ENCODE measurements at places on chromosomes 2 and 18. TPM values are rescaled to one million over a fixed set of nuclear protein-coding genes. Genes with fewer than 3 reads are reported as not detected.

Gene LYG1
- 0.80 TPM for total RNA-seq

DNA sequence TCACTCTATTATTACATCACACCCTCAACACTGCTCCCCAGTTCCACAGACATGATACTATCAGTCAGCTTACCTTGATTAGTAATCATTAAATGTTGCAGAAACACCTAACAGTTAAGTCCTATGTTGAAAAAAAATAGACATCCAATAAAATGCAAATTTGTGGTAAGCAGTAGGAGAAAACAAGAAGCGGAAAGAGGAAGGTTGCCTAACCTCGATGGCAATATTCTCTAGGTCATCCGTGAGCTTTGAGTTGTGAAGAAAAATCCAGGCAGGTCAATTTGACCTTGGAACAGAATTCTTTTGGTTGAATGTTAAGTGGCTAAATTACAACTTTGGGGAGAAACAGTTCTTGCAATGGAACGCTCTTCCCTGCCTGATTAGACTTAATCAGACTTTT lies 264.4 kb downstream of the AFF3 start:
- H3K27ac ChIP-seq, result no peak overlapping the region
- no peaks in the 10 kb centered on the region for H3K36me3 ChIP-seq
- peaks cover 9% of the 10 kb centered on the region for H3K4me1 ChIP-seq

GRCh38 chr2:224997802-224998201 lies 44.5 kb downstream of the DOCK10 start:
- no peak overlapping the region for H3K27ac ChIP-seq
- no peaks in the 10 kb centered on the region for H3K27me3 ChIP-seq
- peak; percentile 91 for DNase-seq
- H3K4me1 ChIP-seq, result peaks cover 80% of the 10 kb centered on the region
- H3K4me3 ChIP-seq, result no peak overlapping the region

Gene TMEM200C
- 0.57 TPM for total RNA-seq

Gene CRYBA2
- total RNA-seq, result not detected

Gene CHST9
- 19.6 TPM for total RNA-seq

- H3K4me1 ChIP-seq, result no peaks in the 10 kb centered on the region
- H3K27ac ChIP-seq, result no peak overlapping the region
- H3K36me3 ChIP-seq, result no peaks in the 10 kb centered on the region
- no peaks in the 10 kb centered on the region for H3K27me3 ChIP-seq
- no peak for DNase-seq
These were observed 444.7 kb downstream of the THSD7B start for GRCh38 chr2:137210039-137210438.

Gene FHOD3
- total RNA-seq, result 7.4 TPM

GRCh38 chr2:3233877-3234276 lies 143.7 kb downstream of the EIPR1 start:
- peaks cover 3% of the 10 kb centered on the region for H3K36me3 ChIP-seq
- H3K4me3 ChIP-seq, result no peak overlapping the region
- H3K27me3 ChIP-seq, result no peaks in the 10 kb centered on the region
- H3K4me1 ChIP-seq, result no peaks in the 10 kb centered on the region

- H3K36me3 ChIP-seq, result no peaks in the 10 kb centered on the region
- H3K27me3 ChIP-seq, result no peaks in the 10 kb centered on the region
- DNase-seq, result peak; percentile 96
- H3K4me3 ChIP-seq, result no peak overlapping the region
- peaks cover 3% of the 10 kb centered on the region for H3K4me1 ChIP-seq
These were observed 392.4 kb downstream of the TXNL1 start for GRCh38 chr18:56245866-56246580.

DNA sequence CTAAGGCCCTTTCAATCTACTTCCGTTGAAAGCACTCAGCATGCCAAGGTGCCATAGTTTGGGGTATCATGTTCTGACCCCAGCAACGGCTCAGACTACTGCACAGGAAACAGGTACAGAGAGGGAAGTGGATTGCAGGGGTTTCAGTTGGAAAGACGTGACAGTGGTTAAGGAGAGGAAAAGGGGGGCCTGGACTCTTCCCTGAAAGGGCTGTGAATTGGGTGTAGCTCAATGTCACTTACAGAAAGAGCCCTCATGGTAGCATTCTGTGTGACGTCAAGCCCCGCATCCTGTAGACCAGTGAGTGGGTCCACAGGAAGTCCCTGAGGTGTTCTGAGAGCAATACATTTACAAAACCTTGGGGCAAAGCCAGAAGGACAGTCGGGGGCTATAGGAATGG lies 121.5 kb upstream of the GYPC start:
- no peaks in the 10 kb centered on the region for H3K36me3 ChIP-seq
- no peaks in the 10 kb centered on the region for H3K4me1 ChIP-seq
- H3K27ac ChIP-seq, result no peak overlapping the region
- H3K4me3 ChIP-seq, result no peak overlapping the region
- no peak for DNase-seq

DNA sequence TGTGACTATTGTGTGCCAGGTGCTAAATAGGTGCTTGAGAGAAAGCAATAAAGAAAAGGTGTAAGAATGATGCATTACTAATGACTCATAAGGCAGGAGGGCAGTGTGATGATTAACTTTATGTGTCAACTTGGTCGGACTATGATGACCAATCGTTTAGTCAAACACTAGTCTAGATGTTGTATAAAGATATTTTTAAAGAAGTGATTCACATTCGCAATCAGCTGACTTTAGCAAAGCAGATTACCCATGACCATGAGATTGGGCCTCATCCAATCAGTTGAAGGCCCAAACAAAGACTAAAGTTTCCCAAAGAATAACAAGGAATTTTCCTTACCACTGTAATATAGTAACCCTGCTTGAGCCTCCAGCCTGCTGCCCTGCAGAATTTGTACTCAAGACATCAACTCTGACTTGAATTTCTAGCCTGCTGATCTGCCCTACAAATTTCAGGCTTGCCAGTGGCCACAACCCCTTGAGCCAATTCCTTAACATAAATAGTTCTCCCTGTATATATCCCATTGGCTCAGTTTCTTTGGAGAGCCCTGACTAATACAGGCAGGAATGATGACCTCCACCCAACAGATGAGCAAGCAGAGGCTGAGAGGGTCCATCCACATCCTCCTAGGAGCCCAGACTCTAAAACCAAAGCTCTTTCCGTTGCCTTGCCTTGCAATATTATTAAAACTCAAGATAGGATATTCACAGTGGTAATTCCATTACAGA lies 132.6 kb downstream of the ACTR3 start:
- no peaks in the 10 kb centered on the region for H3K27me3 ChIP-seq
- no peaks in the 10 kb centered on the region for H3K4me1 ChIP-seq

- no peaks in the 10 kb centered on the region for H3K27me3 ChIP-seq
- H3K4me3 ChIP-seq, result no peak overlapping the region
- H3K27ac ChIP-seq, result peak overlapping the region; percentile 26
- peak; percentile 41 for DNase-seq
- no peaks in the 10 kb centered on the region for H3K36me3 ChIP-seq
These were observed 3.1 kb downstream of the PAIP2B start for GRCh38 chr2:71223767-71224333.

DNA sequence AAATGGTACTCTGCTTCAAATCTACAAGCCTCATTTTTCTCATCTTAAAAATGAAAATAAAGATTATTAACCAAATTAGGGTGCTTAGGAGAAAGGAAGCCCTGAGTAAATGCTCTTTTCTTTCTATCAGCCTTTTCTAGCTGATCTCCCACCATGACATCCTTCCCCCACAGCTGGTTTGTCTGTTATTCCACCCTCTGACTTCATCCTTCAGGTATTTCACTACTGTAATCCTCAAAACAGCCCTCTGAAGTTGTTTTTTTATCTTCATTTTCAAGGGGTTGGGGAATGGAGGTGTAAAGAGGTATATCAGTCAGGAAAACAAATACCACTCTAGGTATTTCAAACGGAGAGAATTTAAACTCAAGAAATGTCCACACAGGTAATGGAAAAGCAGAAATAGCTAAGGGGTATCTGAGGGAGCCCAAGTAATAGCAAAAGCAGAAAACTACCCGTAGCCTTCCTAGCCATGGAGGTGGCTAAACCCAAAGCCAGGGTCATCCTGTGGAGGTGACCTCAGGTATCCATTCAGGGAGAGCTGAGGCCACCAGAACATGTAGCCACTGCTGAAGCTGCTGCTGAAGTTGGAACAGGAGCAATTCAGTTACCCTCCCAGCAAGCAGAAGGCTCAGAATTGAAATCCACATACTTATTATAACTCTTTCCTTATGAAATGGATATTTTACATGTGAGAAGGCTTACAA lies 990.9 kb upstream of the ACVR2A start:
- H3K4me3 ChIP-seq, result no peak overlapping the region
- H3K36me3 ChIP-seq, result no peaks in the 10 kb centered on the region
- H3K4me1 ChIP-seq, result no peaks in the 10 kb centered on the region
- no peak for DNase-seq
- no peaks in the 10 kb centered on the region for H3K27me3 ChIP-seq
- H3K27ac ChIP-seq, result no peak overlapping the region

GRCh38 chr2:238846378-238846627 lies 1.6 kb upstream of the TWIST2 start:
- H3K27me3 ChIP-seq, result peaks cover 16% of the 10 kb centered on the region
- H3K4me1 ChIP-seq, result peaks cover 20% of the 10 kb centered on the region
- H3K27ac ChIP-seq, result no peak overlapping the region
- DNase-seq, result no peak

DNA sequence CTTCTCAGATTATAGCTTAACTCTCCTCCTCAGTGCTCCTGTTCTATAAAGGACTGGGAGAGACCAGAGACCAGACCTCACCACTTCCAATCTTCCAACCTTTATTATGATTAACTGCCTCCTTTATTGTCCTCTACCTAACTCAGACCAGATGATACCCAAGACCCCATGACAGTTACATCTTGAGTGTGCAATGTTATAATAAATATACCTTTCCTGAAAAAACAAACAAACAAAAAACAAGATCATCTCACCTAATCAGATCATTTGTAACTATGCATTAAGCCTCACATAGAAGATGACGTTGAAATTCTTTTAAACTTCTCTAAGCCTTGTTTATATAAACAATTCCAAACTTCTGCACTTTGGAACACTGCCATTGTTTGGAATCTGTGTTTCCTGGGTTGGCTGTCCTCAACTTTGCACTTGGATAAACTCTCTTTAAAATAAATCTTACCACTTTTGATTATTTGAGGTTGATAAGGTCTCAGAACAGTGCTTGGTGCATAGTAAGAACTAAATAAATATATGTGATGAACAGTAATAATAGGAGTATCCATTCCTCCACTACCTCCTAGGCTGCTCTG lies 342.7 kb downstream of the TDRD15 start:
- H3K27me3 ChIP-seq, result no peaks in the 10 kb centered on the region
- peak; percentile 85 for DNase-seq
- no peak overlapping the region for H3K27ac ChIP-seq
- no peak overlapping the region for H3K4me3 ChIP-seq

Gene CD28
- total RNA-seq, result 1.0 TPM

Gene IGFBP5
- 139 TPM for total RNA-seq

DNA sequence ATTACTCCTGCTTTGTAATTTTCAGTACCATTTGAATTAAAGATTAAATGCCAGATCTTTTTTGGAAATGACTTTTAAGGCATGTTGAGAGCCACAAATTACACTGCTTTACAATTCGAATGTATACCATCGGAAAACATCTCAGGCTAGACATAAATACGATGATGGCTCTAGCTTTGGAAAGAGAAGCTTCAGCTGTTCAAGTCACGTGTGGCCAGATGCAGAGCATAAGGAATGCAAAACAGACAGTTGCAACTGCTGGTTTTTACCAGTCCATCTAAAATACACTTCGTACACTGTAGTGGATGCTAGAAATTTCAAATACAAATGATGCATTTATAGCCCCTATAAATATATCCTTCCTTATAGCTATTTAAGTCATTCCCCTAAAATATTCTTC lies 8.0 kb downstream of the ZNF516 start:
- H3K27me3 ChIP-seq, result no peaks in the 10 kb centered on the region
- H3K36me3 ChIP-seq, result peaks cover 10% of the 10 kb centered on the region
- no peak overlapping the region for H3K4me3 ChIP-seq
- peak; percentile 93 for DNase-seq
- peaks cover 24% of the 10 kb centered on the region for H3K4me1 ChIP-seq
- no peak overlapping the region for H3K27ac ChIP-seq

- no peak overlapping the region for H3K4me3 ChIP-seq
- no peak for DNase-seq
- H3K27ac ChIP-seq, result no peak overlapping the region
- H3K4me1 ChIP-seq, result no peaks in the 10 kb centered on the region
- H3K27me3 ChIP-seq, result peaks cover 2% of the 10 kb centered on the region
These were observed 6.9 kb upstream of the ECEL1 start for GRCh38 chr2:232494542-232494941.

GRCh38 chr2:127426501-127427354 lies 8.5 kb downstream of the PROC start:
- no peak for DNase-seq
- H3K4me1 ChIP-seq, result no peaks in the 10 kb centered on the region
- no peak overlapping the region for H3K27ac ChIP-seq
- H3K36me3 ChIP-seq, result no peaks in the 10 kb centered on the region
- no peak overlapping the region for H3K4me3 ChIP-seq

GRCh38 chr18:78473563-78473962 lies 506.1 kb upstream of the SALL3 start:
- no peak for DNase-seq
- no peaks in the 10 kb centered on the region for H3K27me3 ChIP-seq
- no peaks in the 10 kb centered on the region for H3K36me3 ChIP-seq
- no peak overlapping the region for H3K4me3 ChIP-seq

DNA sequence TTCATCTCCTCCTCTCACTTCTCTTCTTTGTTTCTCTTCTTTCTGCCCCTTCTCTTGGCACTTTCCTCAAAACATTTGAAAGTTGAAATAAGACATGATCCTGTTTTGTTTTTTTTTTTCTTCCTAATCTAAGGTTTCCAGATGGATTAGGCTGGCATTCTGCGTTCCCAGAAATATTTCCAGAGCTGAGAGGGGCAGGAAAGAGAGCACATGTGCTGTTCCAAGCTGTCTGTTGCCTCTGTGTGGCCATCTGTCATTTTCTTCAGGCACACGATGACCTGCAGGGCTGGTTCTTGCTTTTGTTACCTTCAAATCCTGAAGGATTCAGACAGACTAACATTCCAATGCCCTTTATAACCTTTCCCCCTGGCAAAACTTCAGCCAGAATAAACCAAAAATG lies 142.9 kb downstream of the RNF144A start:
- H3K36me3 ChIP-seq, result no peaks in the 10 kb centered on the region
- no peak for DNase-seq
- H3K27me3 ChIP-seq, result no peaks in the 10 kb centered on the region
- no peak overlapping the region for H3K27ac ChIP-seq
- H3K4me3 ChIP-seq, result no peak overlapping the region
- H3K4me1 ChIP-seq, result peaks cover 2% of the 10 kb centered on the region

All from lung (tissue), 17 donors.